ENCODE measurements at places on chromosomes 2 and 18.

GRCh38 chr2:82342356-82342755 is 2037.8 kb upstream of the LRRTM1 start:
- DNase-seq = no peak

- no peak for DNase-seq
Measured at GRCh38 chr18:67400502-67401117, 115.9 kb downstream of the DSEL start.

DNA sequence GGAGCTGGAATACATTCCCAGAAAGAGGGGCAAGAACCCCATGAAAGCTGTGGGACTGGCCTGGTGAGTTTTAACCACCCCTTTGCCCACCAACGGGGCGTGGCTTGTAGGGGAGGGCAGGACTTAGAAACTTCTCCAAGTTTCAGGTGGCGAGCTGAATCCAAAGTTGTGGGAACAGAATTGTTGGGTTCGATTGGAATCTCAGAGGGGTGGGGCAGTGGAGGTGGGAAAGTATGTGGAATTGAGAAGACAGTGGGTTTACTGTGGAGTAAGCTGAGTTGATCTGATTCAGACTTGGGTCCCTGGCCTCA is 1.1 kb downstream of the PNKD start:
- DNase-seq = no peak

- DNase-seq = no peak
Measured at GRCh38 chr2:17353263-17353662, 165.0 kb downstream of the RAD51AP2 start.

- DNase-seq = no peak
Measured at GRCh38 chr2:113390124-113390849, 47.2 kb upstream of the ZNG1B start.

DNA sequence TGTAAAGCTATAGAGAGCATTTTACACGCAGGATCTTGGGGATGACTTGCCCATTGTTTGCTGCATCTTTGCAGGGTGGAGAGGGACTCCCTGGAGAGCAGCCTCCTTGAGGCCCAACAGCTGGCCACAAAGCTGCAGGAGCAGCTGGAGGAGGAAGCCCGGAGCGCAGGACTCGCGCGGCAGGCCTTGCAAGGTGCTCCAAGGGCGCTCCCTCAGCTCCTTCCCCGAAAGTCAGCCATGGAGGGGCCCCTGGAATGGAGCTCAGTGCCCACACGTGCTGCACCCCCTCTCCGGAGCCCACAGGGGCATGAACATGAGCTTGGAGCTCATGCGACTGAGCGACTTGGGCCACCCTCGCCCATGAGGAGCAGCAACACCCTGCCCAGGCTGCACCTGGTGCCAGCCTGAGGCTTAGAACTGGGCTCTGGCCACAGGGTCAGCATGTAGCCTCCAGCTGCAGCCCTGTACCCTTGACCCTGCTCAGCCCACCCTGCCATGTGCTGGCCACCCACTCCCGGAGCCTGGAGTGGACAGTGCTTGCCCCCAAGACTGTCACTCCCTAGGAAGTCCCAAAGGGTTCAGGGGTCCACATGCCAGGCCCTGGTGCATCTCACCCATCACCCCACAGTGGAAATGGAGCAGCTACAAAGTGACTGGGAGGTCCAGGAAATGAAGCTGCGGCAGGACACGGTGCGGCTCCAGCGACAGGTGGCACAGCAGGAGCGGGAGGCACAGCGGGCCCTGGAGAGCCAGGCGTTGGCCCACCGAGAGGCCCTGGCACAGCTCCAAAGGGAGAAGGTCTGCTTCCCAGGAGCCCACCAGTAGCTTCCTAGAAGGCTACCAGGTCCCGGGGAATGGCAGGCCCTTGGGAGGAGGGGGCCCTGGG is 43.0 kb downstream of the CROCC2 start:
- DNase-seq = no peak

GRCh38 chr18:36529747-36530146 is 232.2 kb downstream of the FHOD3 start:
- no peak for DNase-seq

DNA sequence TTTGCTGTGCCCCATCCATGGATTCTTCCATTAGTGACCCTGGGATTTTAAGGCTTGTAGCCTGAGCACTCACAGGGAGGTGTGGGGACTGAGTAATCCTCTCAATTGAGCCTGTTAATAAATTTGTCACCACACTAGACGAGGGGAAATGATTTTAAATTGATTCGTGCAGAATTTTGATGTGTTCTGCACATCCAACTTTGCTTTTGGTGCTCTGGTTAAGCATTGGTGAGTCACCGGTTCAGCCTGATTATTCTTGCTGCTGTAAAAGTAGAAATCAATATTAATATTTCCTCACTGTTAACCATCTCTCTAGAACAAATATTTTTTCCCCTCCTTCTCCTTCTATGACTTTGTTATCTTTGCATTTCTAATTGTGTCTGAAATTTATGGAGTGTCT is 482.0 kb downstream of the TSN start:
- DNase-seq = no peak

DNA sequence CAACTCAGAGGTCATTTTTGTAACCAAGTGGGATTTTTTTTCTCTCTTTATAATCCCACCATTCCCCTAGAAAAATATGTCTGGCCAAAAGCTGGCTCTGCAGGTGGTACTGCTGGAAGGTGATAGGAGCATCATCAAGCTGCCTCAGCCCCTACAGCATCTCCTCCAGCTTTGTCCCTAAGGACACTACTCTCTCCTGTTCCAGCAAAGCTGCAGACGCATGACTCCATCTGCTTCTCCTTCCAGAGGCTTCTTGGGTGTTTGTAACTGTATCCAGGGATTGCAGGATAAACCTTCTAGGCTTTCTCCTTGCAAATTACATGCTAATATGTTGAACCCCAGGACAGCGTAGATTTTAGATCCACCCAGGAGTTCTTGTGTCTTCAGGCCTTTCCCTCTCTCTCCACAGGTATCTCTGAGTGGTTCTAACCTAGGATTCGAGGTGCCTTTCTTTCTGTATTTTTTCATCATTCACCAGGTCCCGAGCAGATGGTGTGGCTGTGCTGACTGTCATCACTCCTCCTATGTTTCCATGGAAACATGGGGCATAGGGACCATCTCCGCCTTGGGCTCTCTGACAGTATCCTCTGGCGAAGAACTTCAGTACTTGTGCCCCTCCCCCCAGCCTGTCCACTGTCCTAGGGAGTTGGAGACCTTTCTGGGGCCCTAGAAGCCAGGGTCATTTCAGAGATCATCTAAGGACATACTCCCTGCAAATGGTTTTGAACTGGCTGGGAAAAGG is 34.3 kb downstream of the AFF3 start:
- DNase-seq = no peak

GRCh38 chr2:47000679-47001075 is 85.1 kb upstream of the MCFD2 start:
- no peak for DNase-seq

DNA sequence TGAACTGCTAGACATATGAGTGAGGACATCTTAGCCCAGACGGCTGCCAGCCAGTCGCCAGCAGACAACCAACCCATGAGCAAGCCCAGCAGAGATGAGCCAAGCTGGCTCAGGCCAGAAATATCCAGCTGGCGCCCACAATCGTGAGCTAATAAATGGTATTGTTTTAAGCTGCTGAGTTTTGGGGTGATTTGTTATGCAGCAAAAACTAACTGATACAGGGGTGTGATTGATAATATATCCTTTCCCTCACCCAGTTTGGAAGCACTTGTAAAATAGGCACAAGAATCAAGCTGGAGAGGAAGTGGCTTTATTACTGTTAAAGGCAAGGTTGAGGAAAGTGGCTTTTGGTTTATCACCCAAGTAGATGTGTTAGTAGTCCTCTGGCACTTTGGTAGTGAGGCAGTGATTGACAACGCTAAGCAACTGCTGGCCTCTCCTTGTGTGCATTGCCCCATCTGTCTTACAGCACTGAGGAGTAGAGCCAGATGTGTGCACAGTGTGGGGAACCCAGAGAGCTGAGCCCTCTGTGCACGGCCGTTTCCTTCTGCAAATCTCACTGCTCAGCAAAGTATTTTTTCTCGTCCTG is 110.1 kb downstream of the MYO1B start:
- no peak for DNase-seq
